ENCODE measurements at places on chromosomes 11 and 22. TPM values are rescaled to one million over a fixed set of nuclear protein-coding genes. Genes with fewer than 3 reads are reported as not detected.

CTSW gene
- polyA plus RNA-seq: 0.79 TPM

TPH1 gene
- polyA plus RNA-seq: 0.11 TPM

SC5D gene
- 29.7 TPM for polyA plus RNA-seq

EXPH5 gene
- polyA plus RNA-seq: 0.41 TPM

KRTAP5-2 gene
- not detected for polyA plus RNA-seq

CD248 gene
- 12.0 TPM for polyA plus RNA-seq

CENPM gene
- 0.23 TPM for polyA plus RNA-seq

OR2D2 gene
- polyA plus RNA-seq: not detected

GPHA2 gene
- polyA plus RNA-seq: not detected

DDIAS gene
- polyA plus RNA-seq: 0.20 TPM

MRGPRE gene
- polyA plus RNA-seq: 0.11 TPM

SLC22A6 gene
- polyA plus RNA-seq: not detected

KCNJ5 gene
- polyA plus RNA-seq: 15.8 TPM

FZD4 gene
- 13.9 TPM for polyA plus RNA-seq

STK33 gene
- polyA plus RNA-seq: 14.1 TPM

ZNF215 gene
- polyA plus RNA-seq: 0.14 TPM

TNNT3 gene
- 63.1 TPM for polyA plus RNA-seq

OR5W2 gene
- not detected for polyA plus RNA-seq

- no peak for DNase-seq
Measured at GRCh38 chr22:29872989-29873388, 10.0 kb upstream of the MTMR3 start.

- no peak for DNase-seq
Measured at GRCh38 chr11:67345920-67346819, 7.2 kb downstream of the POLD4 start.

GRCh38 chr22:29117799-29118477 lies 45.1 kb downstream of the KREMEN1 start:
- no peak for DNase-seq

- no peak for DNase-seq
Measured at GRCh38 chr11:2327032-2327431, 25.2 kb downstream of the TSPAN32 start.

DNA sequence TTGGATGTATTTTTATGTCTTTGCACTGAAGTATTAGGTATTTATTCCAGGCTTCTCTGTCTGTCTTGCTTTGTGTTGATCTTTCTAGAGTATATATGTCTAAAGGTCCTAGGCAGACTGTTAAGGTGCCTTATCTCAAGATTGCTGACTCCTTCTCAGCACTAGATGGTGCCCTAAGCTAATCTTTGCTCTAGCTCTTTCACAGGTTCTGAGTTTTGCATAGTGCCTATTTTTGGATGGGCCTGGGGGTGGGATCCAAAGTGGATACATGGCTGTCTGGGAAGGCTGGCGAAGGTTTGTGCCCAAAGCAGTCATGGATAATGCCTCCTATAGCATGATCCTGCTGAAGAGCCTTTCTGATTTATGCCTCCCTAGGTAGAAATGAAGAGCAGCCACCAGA lies 154.9 kb downstream of the TRPC6 start:
- DNase-seq: no peak

GRCh38 chr11:36507824-36508489 lies 2.1 kb downstream of the TRAF6 start:
- no peak for DNase-seq

GRCh38 chr22:37462983-37463382 lies 23.2 kb downstream of the MFNG start:
- DNase-seq: no peak

GRCh38 chr11:129373489-129373953 lies 2.1 kb upstream of the BARX2 start:
- DNase-seq: no peak

DNA sequence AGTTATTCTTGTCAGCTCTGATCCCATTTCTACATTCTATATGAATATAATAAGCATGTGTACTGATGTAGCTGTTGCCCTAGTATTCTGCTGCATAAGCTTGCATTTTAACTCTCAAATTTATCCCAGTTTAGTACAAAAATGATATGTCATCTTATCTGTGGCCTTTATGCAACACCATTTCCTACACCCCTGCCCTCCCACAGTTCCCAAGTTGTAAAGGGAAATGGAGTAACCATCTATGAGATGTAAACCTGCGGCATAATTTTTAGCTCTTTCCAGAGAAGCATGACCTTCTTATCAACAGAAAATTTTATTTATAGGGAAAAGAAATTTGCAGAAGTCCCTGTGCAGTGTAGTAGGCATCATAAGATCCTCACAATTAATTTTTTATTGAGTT lies 18.9 kb upstream of the CARD18 start:
- DNase-seq: no peak

GRCh38 chr11:27618281-27618915 lies 81.9 kb downstream of the BDNF start:
- DNase-seq: no peak

DNA sequence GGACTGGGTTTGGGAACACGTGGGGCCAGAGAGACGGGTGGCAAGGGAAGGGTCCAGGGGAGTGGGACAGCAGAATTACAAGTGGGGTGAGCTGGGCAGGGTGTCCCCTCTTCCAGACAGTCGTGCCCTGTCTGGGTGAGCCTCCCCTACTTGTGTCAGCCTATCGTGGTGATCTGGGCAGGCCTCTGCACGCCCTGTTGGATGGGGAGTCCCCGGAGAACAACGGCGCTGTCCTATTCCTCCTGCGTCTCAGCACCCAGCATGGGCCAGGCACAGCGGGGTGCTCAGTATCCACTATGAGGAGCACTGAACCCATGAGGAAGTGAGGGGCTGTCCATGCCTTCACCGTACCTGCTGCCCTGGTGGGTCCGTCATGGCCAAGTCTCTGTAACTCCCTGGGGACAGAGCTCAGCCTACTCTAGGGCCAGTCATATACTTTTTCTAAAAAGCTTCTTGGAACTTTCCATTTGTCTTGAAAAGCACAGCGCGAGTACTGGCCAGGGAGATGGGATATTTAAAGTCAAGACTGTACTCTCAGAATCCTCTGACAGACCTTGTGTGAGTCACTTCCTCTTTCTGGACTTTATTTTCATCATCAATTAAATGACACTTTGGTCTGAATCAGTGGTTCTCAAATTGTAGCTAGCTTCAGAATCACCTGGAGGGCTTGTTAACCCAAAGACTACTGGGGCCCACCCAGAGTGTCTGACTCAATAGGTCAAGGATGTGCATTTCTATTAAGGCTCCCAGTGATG lies 81.7 kb upstream of the NECTIN1 start:
- DNase-seq: no peak

DNA sequence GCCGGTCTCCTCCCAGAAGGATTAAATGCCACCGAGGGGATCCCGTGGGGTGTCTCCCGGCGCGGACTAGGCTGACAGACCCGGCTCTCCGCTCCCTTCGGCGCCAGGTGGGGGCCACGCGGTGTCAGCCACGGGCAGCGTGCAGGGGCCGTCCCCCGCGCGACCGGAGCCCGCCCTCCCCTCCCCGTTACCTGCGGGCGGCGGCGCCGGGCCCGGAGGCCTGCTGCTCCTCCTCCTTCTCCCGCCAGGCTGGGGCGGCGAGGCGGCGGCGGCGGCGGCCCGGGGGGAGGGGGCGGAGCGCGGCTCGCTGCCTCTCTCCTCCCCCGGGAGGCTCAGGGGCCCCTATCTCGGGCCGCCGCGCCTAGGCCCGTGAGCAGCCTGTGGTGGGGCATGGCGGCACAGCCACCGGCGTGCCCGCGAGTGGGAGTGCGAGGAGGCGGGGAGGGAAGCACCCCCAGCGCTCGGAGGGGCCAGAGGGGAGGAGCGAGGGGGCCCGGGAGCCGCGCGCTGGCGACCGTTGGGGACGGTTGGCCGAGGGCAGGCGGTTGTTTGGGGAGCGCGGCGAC lies 450 bp downstream of the ZBTB44 start:
- peak; percentile 63 for DNase-seq

DNA sequence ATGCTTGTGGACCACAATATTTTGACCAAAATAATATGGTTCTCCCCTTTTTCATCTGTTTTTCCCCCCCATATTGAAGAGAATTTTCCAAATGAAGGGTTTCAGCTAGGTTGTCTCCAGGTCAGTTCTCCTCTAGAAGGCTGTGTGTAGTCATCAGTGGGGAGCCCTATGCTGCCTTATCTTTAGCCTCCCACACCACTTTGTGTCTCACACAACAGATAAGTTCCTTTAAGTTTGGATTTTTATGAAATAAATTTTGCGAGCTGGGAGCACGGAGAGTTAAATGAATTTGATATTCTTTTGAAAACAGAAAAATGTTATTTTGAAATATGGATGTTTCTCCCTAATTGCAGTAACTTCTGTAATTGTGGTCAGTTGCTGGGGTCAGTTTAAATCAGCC lies 28.9 kb downstream of the PAX6 start:
- no peak for DNase-seq

DNA sequence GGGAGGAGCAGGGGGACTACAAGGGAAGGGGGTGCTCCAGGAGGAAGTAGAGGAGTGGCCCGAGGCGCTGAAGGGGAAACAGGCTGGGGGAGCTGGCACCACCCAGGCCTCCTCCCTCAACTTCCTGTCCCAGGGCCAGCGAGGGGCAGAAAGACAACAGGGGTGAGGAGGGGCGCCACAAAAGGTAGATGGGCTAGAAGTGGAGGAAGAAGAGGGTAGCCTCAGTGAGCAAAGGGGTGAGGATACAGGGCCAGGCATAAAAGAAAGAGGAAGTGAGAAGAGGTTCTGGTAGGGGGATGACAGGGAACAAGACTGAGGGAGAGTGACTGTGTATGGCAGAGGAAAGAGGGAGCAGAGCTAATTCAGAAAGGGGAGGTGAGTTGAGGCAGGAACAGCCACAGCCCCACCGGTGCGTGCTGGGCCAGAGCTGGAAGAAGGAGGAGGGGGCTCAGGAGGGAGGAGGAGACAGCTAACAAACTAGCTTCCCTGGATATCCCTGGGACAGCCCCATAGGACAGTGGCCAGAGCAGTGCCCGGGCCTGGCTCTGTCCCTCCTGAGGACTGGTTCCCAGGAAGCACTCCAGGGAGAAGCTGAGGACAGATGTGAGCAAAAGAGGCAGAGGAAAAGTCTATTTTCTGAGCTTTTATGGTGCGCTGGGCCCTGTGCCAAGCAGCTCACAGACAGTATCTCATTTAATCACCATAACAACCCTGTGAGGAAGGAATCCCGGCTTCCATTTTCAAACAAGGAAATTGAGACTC lies 8.5 kb downstream of the DCHS1 start:
- peak; percentile 83 for DNase-seq

- DNase-seq: no peak
Measured at GRCh38 chr11:72859126-72859525, 44.9 kb downstream of the ATG16L2 start.

DNA sequence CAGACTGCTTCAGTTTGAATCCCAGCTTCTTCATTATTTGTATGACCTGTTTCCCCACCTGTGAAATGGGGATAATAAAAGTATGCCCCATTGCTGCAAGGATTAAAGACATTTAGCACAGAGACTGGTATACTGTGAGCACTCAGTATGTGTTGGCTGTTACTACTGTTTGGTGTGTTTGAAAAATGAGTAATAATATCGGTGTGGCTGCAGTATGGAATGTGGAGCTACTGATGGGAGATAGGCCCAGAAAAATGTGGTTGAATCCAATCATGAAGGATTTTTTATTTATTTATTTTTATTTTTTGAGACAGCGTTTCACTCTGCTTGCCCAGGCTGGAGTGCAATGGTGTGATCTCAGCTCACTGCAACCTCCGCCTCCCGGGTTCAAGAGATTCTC lies 9.1 kb upstream of the C1QTNF4 start:
- DNase-seq: no peak

DNA sequence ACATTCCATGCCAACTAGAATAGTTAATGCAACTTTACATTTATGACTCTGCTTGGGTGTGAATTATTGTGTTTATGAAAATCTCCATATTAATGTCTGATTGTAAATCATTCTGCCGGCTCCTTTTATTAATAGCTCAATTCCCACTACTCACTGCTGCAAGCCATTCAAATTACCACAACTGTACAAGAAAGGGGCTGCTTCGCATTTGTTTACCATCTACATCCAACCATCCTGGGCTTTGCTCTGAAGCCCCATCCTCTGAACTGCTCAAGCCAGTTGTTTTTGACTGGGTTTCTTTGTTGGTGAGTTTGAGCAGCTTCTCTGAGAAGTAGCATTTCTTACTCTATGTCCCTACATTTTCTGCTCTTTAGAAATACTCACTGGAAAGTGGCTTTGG lies 451.6 kb upstream of the CADM1 start:
- DNase-seq: no peak

DNA sequence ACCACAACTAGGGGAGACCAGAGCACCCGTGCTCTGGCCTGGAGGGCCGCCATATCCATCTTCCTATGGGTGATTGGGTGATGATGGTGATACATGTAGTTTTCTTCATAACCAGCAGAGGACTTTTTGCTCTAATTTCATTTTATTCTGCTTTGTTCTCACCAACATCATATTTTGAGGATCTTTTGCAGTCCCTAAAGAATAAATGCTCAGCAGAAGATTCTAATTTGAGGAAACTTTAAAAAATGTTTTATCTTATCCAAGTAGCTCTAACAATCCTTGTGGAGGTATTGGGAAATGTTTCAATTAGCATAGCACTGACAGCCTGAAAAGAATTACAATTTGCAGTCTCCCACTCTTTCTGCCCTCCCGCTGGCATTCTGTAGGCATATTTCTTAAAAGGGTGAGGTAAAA lies 544.0 kb downstream of the NTM start:
- no peak for DNase-seq

GRCh38 chr11:12755510-12756453 lies 81.6 kb downstream of the TEAD1 start:
- DNase-seq: no peak

GRCh38 chr11:60764879-60765278 lies 8.2 kb downstream of the MS4A15 start:
- no peak for DNase-seq

DNA sequence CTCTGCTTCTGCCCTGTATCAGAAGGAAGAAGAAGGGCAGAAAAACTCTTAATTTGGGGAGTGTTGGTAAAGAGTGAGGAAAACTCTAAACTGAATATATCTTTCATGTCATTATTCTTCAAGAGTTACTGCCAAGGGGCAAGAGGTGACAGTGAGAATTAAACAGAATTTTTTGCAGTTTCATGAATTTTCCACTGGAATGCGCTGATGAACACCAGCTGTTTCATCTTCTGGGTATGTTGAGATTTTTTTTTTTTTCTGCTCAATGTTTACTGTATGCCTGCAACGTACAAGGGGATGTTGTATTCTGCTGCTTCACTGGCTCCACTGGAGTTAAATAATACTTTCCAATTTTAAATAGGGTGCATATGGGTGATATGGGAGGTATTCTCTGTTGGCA lies 117.8 kb downstream of the FAM76B start:
- no peak for DNase-seq

GRCh38 chr11:117435326-117435725 lies 107.7 kb downstream of the CEP164 start:
- no peak for DNase-seq

GRCh38 chr11:129396454-129396853 lies 20.8 kb downstream of the BARX2 start:
- no peak for DNase-seq

GRCh38 chr11:61155741-61156140 lies 5.5 kb downstream of the VPS37C start:
- DNase-seq: no peak

- DNase-seq: no peak
Measured at GRCh38 chr11:8720352-8720751, 37.8 kb downstream of the RPL27A start.

- peak; percentile 77 for DNase-seq
Measured at GRCh38 chr22:30694640-30695350, at the start of gene OSBP2. Gene OSBP2, plus strand, starts transcription at chr22:30694874. Its CDS starts 36 bp downstream, at chr22:30694910.
